ENCODE measurements at places on chromosomes 5 and 9. TPM values are rescaled to one million over a fixed set of nuclear protein-coding genes. Genes with fewer than 3 reads are reported as not detected.

CCDC127 gene
- total RNA-seq = 7.9 TPM

PCDHB11 gene
- 0.77 TPM for total RNA-seq

SLC4A9 gene
- total RNA-seq = 0.44 TPM

ARHGEF37 gene
- 22.8 TPM for total RNA-seq

STC2 gene
- total RNA-seq = 12.4 TPM
